ENCODE measurements at places on chromosomes 7 and 10.

DNA sequence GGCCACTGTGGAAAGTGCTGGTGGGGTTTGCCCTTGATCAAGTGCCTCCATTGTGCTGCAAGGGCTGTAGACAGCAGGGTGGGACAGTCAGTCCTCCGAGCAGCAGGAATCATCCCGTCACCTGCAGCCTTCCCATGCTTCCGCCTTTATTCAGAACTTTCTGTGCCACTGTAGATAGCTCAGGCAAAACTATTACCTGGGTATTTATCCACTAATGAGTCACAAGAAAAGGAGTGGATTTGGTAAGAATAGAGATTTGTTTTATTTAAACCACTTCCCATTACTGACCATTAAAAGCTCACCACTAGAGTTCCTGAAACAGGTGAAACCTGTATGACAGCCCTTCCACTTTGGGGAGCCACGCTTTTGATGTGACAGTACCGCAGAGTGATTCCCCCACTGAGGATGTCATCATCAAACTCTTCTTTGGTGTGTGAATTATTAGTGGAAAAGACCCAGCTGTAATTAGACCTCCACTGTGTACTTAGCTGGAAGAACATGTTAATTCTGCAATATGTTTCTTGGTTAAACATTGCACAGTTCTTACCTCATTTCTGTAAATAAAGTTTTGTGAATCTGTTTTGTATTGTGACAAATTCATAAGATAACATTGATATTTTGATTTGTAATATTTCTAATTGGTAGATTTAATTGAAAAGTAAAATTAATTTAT, 208.8 kb downstream of the MLLT10 start:
- DNase-seq: no peak

DNA sequence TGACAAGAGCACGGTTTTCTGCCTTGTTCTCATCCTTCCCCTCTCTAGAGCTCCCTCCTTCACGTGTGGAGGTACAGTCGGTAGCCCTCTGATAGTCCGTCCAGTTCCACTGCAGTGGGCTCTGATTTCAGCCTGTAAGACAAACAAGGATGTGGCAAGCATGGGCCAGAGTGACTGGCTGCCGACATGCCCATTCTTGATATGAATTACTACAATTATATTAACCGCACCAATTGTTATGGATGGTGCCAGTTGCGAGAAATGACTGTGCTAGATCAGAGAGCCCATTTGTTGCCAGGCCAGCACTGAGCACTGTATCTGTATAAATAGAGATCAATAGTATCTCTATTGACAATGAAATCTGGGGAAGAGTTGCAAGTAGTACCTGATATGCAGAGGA, 146.6 kb downstream of the CHN2 start:
- no peak for DNase-seq

DNA sequence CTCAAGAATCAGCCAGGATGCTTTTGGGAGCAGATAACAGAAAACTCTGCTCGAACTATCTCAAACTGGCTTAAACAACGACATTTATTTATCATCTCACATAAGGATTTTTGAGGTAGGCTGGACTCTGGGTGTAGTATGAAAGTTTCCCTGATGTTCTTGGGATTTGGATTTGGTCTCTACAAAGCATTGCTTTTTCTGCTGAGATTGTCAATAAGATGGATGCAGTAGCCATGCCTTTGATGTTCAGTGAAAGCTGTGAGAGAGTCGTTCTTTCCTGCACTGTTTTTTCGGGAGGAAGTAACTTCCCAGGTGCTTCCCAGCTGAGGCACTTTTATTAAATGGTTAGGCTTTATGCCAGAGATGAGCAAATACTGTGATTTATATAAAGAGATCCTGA, 181.1 kb downstream of the PRKG1 start:
- no peak for DNase-seq

GRCh38 chr10:25852364-25852941, 81.6 kb upstream of the MYO3A start:
- DNase-seq: no peak

GRCh38 chr7:154503962-154504550, 451.9 kb downstream of the DPP6 start:
- DNase-seq: no peak

DNA sequence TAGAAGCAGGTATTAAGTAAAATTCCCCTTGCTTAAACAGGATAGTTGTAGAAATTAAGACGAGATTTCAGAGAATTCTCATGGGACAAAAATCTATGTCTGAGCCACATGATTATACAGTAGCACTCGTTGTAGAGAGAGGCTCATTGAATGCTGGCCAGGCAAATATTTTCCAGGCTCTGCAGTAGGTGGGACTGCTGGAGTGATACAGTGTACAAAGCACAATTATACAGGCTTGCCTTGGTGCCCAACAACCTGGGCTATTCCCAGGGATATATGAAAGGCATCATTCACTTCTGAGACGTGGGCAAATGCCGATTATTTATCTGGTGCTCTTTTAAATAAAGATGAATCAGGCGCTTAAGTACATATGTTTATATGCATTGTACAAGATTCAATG, 380.6 kb downstream of the PHTF2 start:
- DNase-seq: no peak

GRCh38 chr10:5556576-5556975, 31.8 kb downstream of the CALML3 start:
- no peak for DNase-seq

DNA sequence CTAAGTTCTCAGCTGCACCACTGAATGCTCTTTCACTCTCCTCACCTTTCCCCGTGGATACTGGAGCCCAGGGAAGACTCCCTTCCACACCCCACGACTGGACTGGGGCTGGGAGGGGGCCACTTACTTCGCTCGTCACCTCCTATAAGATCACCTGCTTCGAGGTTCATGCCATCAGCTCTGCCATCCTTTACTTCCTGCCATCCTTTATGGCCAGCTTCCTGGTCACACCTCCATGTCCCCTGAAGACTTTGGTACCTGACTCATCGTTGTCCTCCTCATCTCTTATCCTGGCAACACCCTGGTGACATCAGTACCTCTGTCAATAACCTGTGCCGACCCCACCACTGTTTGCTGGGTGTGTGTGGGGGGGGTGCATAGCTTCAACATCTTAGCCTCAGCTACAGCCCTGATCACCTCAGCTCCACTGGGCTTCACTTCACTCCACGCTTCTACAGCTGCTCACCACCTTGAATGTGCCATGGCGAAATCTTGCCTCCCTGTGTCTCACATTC, 8.7 kb upstream of the VDAC2 start:
- no peak for DNase-seq

Measured in foreskin keratinocyte (primary cell).